ENCODE measurements at places on chromosomes 3 and 15. TPM values are rescaled to one million over a fixed set of nuclear protein-coding genes. Genes with fewer than 3 reads are reported as not detected.

CHRM5 gene
- total RNA-seq: not detected

- no peak for DNase-seq
These were observed 508 bp upstream of the SMAD6 start for GRCh38 chr15:66701422-66702034.

GRCh38 chr3:100254168-100254777 is 6.5 kb upstream of the TBC1D23 start:
- peak; percentile 77 for DNase-seq

ISL2 gene
- 0.11 TPM for total RNA-seq

STRC gene
- total RNA-seq: 0.27 TPM

DNA sequence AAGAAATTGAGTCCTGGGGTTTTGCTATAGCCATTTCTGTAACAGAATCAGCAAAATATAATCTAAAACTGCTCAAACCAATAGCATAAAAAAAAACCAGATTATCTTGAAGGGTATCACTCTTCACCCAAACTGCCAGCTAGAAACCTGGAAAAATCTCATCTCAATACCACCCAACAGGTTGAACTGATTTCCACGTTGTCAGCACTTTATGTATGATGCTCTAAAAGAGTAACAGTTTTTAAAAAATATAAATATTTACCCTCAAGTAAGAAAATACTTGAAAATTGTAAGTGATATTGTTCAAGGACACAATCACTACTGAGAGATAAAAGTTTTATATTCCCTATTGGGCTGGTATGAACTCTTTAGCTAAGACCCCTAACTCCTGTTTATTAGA is 451.3 kb downstream of the EPHA3 start:
- no peak for DNase-seq

- no peak for DNase-seq
These were observed 92.1 kb upstream of the GPR149 start for GRCh38 chr3:154522036-154522602.
